Esophagus squamous epithelium (tissue), 5 donors: ENCODE measurements at places on chromosomes 3 and 15.

DNA sequence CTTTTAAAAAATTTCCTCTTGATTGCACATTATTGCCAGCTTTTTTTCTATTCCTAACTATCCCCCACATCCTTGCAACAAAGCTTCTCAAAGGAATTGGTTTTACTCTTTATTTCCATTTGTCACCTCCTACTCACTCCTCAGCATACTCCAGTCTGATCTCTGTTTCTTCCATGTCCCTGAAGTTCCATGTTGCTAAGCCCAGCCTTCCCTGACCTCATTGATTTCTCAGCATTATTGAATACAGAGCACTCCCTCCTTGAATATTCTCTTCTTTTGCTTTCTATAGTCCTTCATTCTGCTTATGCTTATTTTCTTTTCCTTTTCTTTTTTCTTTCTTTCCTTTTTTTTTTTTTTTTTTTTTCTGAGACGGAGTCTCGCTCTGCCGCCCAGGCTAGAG is 10.7 kb downstream of the ARID3B start:
- no peak for DNase-seq

GRCh38 chr15:72358121-72358520 is 17.7 kb downstream of the HEXA start:
- no peak for DNase-seq

DNA sequence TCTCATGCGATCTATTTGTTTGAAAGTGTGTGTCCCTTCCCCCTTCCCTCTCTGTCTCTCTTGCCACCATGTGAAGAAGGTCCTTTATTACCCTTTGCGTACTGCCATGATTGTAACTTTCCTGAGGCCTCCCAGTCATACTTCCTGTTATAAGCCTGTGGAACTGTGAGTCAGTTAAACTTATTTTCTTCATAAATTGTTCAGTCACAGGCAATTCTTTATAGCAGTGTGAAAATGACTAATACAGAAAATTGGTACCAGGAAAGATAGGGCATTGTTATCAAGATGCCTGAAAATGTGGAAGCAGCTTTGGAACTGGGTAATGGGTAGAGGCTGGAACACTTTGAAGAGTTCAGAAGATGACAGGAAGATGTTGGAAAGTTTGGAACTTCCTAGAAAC is 743.7 kb upstream of the NECTIN3 start:
- DNase-seq = no peak

GRCh38 chr3:157082305-157082982 is 77.5 kb downstream of the CCNL1 start:
- no peak for DNase-seq

DNA sequence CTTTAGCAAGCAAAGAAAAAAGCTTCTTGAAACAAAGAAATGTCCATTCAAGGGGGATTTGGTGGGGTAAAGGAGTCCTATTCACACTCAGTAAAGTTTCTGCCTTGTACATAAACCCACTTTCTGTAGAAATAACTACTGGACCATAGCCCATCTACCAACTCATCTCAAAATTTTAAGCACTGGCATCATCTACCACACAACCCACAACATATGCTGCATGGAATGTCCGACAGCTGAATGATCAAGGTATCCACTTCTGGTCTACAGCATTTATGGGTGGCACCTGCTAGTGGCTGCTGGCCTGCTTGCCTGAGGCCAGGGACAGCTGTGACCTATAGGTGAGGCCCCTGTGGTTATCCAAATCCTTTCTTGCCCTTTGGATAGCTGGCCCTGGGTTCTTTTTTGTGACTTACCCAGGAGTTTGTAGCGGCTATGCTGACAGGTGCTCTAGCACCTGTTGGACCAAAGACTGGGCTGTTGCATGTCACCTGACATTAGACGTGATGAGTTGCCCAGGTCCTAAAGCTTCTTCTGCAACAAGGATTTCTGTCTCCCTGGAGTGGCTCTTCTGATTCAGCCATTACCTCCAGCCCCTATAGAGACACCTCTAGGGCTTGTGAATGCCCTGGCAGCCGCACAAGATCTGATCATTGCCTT is 19.2 kb upstream of the MEF2A start:
- DNase-seq = no peak

- DNase-seq = no peak
Observed at GRCh38 chr15:63752075-63752684, 81.6 kb downstream of the HERC1 start.

DNA sequence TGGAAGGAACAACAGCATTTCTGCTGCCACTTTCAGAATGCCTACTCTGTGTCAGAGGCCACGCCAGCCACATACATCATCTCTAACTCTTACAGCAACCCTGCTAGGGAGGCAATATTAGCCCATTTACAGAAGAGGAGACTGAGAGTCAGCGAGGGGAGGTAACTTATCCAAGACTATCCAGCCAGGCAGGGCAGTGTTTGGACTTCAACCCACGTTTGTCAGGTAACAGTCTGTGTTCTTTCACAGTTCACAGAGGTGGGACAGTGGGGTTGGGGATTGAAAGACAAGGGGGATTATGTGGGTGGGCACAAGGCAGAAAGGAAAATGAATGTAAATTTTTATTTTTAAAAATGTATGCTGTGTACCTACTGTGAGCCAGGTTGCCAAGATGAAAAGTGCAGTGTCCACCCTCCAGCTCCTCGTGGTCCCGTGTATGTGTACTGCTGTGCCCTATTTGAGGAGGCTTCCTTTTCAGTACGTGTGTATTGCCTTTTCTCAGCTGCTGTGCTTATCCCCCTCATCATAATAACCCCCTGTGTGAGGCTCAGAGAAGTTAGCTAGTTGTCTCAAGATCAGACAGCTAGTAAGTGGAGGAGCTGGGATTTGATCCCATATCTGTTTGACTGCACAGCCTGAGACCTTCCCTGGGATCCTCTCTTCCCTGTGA is 16.5 kb upstream of the ATP2B2 start:
- no peak for DNase-seq

- DNase-seq = no peak
Observed at GRCh38 chr3:152199102-152199840, 69.5 kb upstream of the MBNL1 start.

- no peak for DNase-seq
Observed at GRCh38 chr15:89836267-89837133, 21.8 kb upstream of the ANPEP start.

DNA sequence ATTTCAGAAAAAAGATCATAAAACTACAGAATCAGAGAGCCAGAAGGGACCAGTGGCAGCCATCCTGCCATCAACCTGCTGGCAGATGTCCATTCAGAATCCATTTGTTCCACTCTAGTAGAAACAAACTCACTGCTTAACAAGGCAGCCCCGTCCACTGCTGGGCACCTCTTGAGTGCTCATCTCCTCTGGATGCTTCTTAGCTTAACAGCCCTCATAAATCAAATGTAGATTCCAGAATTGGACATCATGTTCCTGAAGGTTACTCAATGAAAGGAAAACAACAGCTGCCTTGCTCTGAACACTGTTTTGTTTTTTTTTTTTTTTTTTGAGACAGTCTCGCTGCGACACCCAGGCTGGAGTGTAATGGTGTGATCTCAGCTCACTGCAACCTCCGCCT is 37.3 kb downstream of the ABCC5 start:
- DNase-seq = no peak

DNA sequence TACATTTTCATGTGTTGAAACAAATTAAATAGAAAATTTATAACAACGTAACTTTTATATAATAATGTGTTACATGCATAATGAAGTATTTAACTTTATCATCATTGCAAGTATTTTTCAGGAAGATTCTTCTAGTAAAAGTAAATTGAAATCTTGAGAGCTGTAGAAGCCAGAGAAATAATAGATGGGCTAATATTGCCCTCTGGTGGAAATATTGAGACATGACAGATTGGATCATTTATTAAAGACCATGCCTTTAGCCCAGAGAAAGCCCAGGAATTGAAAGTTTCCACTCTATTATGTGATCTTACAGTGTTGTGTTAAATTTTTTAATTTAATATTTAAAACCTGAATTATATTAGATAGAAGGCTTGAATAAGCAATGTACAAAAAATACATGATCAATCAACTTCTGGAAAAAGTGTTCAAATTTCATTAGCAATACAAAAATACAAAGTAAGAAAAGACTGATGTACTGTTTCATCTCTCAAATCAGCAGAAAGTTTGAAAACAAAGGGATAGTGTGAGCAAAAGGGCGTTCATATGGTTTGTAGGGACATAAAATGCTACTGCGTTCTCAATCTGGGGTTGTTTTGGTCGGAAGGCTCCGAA is 52.7 kb upstream of the SPTSSB start:
- no peak for DNase-seq

- DNase-seq = no peak
Observed at GRCh38 chr3:133138017-133138416, 99.8 kb downstream of the TMEM108 start.

DNA sequence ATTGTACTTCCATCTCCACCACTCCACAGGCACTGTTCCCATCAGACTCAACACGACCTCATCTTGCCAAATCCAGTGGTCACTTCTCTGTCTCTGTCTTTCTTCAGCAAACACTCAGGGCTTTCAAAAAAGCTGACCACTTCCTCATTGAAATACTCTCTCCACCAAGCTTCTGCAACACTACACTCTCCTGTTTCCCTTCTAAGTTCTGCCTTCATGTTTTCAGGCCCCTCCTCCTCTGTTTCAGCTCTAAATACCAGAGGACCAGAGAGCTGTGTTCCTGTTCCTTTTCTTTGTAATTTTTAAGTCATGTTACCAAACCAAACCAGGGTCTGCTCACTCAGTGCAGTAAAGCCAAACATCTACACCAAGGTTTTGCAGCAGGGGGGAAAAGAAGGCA is 33.8 kb upstream of the ACP3 start:
- no peak for DNase-seq

DNA sequence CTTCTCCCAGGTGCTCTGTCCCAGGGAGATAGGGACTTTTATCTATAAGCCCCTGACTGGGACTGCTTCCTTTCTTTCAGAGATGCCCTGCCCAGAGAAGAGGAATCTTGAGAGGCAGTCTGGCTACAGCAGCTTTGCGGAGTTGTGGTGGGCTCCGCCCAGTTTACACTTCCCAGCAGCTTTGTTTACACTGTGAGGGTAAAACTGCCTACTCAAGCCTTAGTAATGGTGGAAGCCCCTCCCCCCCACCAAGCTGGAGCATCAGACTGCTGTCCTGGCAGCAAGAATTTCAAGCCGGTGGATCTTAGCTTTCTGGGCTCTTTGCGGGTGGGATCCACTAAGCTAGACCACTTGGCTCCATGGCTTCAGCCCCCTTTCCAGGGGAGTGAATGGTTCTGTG is 253.8 kb upstream of the ARL6 start:
- no peak for DNase-seq

DNA sequence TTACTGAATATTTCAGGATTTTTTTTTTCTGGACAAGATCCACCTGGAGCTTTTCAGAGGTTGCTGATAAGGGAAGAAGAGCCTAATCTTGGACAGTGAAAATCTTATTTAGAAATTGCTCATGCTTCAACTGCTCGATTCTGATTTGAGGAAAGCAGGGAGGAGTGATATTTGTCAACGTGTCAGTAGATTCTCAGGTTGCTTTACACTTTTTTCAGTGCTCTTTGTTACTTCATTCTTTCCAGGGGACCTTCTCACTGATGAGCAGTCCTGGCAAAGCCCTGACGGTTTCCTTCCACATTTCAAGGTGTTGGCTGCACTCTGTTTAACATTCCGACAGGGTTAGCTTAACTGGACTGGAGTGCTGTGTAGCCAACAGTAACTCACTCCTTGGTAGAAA is 24.1 kb upstream of the RARB start:
- no peak for DNase-seq

GRCh38 chr3:152400887-152401286 is 132.2 kb downstream of the MBNL1 start:
- DNase-seq = no peak

GRCh38 chr15:80491163-80491847 is 87.1 kb downstream of the ARNT2 start:
- DNase-seq = no peak

DNA sequence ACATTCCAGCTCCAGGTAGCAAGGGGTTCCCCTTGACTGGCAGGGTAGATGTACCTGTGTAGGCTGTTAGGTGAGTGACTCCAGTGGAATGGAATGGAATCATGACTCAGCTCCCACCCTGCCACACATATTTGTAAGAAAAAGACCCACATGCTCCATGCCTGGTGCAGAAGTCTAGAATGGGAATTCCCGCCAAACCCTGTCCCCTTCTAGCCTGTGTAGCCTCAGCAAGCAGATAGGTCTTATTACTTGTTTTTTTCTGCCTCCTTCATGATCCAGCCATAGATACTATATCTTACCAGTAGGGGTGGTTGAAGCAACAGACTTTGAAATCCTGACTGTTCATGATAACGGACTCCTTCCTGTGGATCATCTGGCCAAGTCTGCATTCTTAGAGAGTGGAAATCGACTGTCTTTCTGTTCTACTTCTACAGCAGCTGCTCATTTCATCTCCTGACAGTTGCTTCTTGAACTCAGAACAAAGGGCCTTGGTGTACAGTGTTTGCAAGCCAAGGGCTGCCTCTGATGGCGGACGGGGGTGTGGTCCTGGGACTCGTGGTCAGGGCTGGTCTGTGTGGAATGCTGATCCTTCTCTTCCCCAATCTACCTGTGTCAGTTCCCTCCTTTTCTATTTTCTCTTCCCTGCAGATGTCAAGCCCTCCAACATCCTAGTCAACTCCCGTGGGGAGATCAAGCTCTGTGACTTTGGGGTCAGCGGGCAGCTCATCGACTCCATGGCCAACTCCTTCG is 16.3 kb downstream of the SNAPC5 start:
- no peak for DNase-seq

DNA sequence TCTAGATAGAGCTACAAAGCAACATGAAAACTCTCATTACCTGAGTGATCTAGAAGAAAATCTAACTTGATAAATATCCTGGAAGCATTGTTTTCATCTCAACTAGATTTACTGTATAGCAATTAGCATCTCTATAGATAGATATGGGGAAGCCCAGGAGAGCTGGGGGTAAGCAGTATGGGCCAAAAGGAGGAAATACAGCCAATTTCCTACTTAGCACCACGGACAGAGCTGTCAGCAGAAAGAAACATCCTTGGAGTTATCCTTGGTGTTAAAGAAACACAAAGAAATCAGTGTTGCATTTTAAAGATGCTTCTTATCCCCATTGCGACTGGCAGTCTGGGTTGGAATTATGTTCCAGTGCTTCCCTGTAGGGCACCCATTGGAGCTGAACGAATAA is 126.2 kb downstream of the TIGIT start:
- DNase-seq = no peak

- DNase-seq = no peak
Observed at GRCh38 chr3:15283702-15284101, 48.7 kb downstream of the SH3BP5 start.

GRCh38 chr3:30602946-30603345 is 3.5 kb upstream of the TGFBR2 start:
- DNase-seq = no peak

DNA sequence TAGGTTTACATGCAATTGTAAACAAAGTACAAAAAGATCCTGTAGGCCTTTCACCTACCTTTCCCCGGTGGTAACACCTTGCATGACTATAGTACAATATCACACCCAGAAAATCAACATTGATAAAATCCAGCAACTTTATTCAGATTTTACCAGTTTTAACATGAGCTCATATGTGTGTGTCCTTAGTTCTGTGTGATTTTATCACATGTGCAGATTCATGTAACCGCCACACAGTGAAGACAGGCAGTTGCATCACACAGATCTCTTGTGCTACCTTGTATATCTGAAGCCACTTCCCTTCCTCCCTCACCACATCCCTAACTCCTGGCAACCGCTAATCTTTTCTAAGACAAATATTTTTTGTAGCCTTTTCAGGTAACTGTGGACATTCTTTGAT is 183.5 kb upstream of the C2CD4B start:
- no peak for DNase-seq
